ENCODE measurements at places on chromosomes 13 and 19. TPM values are rescaled to one million over a fixed set of nuclear protein-coding genes. Genes with fewer than 3 reads are reported as not detected.

The TMEM59L gene
- total RNA-seq: not detected

The LILRB5 gene
- total RNA-seq: 0.36 TPM

The FGF9 gene
- 1.9 TPM for total RNA-seq

The C1QTNF9 gene
- not detected for total RNA-seq

DNA sequence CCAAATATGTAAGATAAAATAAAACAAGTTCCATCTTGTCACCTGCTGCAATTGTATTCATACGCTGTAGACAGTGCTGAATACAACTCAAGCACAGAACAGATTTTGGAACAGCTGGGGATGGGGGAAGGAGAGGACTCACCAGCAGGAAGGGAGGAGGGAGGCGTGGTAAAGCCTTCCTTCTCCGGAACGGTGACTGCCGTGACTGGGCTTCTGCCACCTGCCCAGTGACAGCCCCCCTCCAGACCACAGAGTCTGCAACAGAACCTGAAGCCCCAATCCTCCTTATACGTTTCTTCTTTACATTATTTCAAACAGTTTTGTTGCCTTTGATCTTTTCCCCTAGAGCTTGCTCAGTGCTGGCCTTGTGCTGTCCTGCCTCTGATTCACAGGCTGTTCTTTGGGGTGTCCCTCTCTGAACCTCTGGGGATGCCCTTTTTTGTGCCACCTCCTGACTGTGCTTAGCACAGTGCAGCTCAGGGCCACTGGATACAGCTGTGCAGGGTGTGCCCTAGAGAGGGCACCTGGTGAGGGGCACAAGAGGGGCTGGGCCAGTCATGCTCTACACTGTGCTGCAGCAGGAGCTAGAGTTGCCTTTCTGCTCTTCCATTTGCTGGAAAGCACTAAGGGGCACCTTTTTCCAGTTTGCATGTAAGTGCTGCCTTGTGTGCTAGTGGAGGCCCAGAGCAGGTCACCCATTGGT is 213.0 kb downstream of the ZIC5 start:
- DNase-seq: no peak
- no peak overlapping the region for H3K27ac ChIP-seq
- no peak overlapping the region for H3K4me3 ChIP-seq

The ZNF302 gene
- 31.2 TPM for total RNA-seq

GRCh38 chr19:45981350-45981749 is 7.7 kb upstream of the NOVA2 start:
- peaks cover 29% of the 10 kb centered on the region for H3K27me3 ChIP-seq
- H3K27ac ChIP-seq: no peak overlapping the region
- no peak overlapping the region for H3K4me3 ChIP-seq
- no peaks in the 10 kb centered on the region for H3K4me1 ChIP-seq
- no peak for DNase-seq
- H3K36me3 ChIP-seq: no peaks in the 10 kb centered on the region

The CD37 gene
- total RNA-seq: 258 TPM

DNA sequence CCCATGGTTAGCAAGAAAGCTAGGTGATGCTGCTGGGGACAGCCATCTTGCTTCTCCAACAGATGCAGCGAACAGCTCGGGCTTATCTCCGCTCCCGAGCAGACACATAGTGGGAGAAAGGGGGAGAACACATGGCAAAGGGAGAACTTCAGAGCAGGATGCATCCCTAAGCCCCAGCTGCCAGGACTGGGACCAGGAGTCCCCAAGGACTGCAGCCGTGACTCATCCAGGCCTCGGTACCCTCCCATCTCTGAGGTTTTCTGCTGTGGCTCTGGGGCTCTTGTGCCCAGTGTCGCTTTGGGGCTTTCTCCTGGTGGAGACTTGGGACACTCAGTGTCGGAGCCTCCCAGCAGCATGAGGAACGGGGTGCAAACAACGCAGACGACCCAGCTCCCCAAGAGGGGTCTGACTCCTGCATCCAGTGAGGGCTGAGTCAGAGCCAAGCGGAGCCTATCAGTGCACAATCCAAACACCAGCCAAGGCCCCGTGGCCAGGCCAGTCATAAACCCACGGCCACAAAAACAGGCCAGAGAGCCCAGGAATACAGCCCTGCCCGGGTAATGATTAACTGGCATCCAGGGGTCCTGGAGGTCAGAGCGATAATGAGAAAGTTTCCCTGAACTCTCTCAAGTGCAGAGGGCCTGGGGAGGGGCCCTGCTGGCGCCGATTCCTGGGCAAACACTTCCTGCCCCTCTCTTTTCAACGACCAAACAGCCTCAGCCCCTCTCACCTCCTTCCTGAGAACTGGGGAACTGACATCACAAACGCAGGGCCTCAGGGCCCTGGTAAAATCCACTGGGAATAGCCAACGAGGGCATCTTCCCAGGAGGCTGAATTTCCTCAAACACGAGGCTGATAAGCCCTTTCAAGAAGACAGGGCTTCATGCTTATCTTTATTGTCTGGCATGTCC is 202.9 kb downstream of the USP12 start:
- H3K4me1 ChIP-seq: peaks cover 5% of the 10 kb centered on the region
- no peak overlapping the region for H3K27ac ChIP-seq
- no peaks in the 10 kb centered on the region for H3K36me3 ChIP-seq
- DNase-seq: no peak
- H3K27me3 ChIP-seq: no peaks in the 10 kb centered on the region

- H3K36me3 ChIP-seq: peaks cover 40% of the 10 kb centered on the region
- H3K27ac ChIP-seq: no peak overlapping the region
- H3K4me1 ChIP-seq: peaks cover 53% of the 10 kb centered on the region
- H3K27me3 ChIP-seq: no peaks in the 10 kb centered on the region
These were observed 2.0 kb downstream of the GPR183 start for GRCh38 chr13:99305158-99305557.

The C19orf38 gene
- total RNA-seq: 2.2 TPM

The LILRA1 gene
- total RNA-seq: not detected

The PLEKHA4 gene
- 7.0 TPM for total RNA-seq

Data from activated naive CD8-positive, alpha-beta T cell treated with anti-CD3 and anti-CD28 coated beads, Interleukin-2, amount 10 ng/mL, durations not matched to agents 7 days and 5 days (primary cell).